ENCODE measurements at places on chromosomes 11 and 22.

GRCh38 chr22:45169591-45170466 lies 6.1 kb downstream of the NUP50 start:
- DNase-seq = no peak

- no peak for DNase-seq
Observed at GRCh38 chr11:120528749-120529148, 17.2 kb downstream of the GRIK4 start.

DNA sequence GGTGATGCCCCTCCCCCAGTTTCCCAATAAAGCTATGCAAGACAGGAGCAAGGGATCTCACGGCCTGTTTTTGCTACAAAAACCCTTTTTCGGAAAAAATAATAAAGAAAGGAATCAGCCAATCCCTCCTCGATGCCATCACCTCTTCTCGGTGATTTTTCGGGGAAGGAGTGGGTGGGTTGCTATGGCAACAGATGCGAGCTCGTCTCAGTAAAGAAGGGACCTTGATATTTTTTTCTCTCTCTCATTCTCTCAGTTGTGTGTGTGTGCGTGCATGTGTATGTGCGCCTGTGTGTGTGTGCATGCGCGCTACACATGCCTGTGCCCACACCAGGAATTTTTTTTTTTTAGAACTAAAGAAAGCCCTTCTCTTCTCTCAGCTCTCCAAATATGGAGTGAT lies 3.8 kb upstream of the NPAS4 start:
- DNase-seq = no peak

DNA sequence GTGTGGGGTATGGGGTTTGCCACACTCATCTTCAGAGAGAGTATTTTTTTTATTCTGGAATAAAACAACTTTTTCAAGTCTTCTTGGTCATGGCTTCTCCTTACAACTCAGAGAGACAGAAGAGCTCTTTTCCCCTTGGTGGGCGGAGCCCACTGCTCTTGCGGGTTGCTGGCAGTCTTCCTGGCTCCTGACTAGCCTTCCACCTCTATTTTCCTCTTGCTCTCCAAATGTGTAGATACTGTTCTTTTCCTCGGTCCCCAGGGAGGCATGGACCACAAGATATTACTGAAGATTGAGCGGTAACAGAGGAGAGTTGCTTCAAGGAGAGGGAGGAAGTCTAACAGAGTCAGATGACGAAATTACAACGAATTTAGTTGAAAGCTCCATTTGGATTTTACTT lies 210.6 kb downstream of the NTM start:
- DNase-seq = no peak

- no peak for DNase-seq
Observed at GRCh38 chr22:45594123-45594941, 77.3 kb upstream of the ATXN10 start.

DNA sequence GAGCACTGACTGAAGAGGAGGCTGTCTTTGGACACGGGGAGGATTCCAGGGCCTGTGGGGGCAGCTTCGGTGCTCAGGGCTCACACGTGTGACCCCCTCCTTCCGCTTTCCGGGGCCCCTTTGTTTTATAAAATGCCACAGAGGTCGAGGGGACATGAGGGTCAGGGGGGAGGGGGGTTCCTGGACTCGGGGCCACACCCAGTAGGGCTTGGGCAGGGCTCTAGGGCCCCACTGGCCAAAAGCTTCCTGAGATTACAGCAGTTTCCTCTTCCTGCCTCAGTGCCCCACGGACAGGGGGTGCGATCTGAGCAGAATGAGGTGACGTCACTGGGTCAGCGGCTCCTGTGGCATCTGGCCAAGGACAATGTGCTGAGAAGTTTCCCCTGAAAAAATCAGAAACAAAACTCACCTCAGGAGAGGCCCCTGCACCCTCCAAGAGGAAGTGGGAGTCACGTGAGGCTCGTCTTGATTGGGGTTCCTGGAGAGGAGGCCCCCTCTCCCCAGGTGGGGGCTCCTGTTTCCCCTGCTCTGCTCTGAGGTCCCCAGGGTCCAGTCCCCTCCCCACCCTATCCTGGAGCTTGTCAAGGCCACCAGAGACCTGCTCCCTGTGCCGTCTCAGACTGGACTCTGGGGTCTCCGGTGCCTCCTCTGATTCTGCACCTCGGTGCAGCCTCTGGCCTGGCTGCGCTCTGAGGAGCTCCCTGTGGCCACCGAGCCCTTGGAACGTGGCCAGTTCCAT lies 6.4 kb upstream of the IFITM3 start:
- DNase-seq = no peak

GRCh38 chr11:1839924-1840779 lies 1.4 kb downstream of the TNNI2 start:
- DNase-seq = no peak

DNA sequence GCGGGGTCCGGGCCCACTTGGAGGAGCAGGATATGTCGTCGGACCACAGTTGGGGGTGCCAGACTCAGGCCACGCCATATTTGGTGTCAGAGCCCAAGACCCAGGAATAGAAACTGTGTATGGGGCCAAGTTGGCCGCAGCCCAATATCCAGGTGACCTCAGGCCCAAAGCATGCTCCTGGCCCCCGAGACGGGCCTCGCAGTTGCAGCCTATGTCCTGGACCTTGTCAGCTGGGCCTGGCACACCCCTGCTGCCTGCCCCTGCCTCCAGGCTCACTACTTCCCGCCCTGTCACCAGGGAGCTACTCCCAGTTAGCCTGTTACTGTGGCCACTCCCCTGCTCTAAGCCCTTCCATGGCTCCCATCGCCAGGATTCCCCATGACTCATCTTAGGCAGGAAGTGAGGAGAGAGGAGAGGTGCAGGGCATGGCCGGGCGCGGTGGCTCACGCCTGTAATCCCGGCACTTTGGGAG lies 23.1 kb downstream of the A4GALT start:
- no peak for DNase-seq

GRCh38 chr22:34765115-34765514 lies 300.8 kb upstream of the ISX start:
- no peak for DNase-seq

DNA sequence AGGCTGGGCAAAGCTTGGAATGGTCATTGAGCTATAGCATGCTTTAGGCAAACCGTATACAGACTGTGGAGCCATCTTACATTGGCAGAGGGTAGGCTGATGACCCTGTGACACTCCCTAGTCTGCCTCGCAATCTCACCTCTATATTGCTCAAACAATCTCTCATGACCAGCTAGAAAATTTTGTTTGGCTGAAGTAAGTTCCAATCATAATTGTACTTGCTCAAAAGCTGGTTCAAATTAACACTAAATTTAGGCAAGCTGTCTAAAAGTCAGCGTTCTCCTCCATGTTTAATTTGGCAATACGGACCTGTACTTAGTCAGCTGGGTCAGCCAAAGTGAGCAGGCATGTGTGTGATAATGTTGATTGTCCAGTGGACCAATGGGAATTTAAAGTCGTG lies 133.0 kb downstream of the SWAP70 start:
- DNase-seq = no peak

DNA sequence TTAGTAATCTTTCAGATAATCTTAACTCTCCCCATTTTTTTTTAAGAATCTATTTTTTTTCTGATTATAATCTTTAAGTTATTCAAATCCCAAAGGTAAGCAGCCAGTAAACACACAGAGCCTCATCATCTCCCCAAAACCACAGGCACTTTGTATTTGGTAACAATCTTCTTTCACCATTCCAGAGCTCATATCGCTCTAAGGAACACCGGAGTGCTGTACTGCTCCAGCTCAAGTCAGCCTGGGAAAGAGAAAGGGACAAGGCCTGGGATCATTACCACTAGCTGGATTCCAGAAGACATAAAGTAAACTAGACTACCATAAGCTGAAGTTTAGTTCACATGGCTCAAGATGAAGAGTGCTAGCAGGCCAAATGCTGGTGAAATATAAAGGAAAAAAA lies 73.0 kb upstream of the APOA1 start:
- DNase-seq = no peak

DNA sequence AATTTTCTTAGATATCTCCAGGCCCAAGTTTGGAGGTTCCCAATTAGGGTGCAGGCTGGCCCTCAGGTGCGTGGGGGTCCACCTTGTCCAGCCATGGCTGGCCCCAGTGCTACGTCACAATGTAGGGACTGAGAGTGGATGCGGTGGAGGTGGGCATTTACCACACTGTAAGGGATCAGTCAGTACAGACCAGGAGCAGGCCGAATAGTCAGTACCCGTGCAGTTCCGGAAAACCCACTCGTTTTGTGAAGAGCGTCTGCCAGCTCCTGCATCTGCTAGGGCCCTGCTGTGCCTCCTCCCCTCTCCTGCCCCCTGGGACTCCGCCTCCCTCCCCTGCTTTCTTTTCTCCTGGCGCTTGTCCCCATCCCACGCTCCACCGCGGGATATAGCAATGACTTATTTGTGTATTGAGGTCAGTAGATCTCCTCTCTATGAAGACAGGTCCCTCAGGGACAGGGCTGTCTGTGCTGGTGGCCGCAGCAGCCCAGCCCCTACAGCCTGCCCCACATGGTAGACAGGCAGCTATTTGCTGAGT lies 50.4 kb upstream of the SEPTIN5 start:
- no peak for DNase-seq

- no peak for DNase-seq
Observed at GRCh38 chr11:113457784-113458183, 17.4 kb downstream of the DRD2 start.

DNA sequence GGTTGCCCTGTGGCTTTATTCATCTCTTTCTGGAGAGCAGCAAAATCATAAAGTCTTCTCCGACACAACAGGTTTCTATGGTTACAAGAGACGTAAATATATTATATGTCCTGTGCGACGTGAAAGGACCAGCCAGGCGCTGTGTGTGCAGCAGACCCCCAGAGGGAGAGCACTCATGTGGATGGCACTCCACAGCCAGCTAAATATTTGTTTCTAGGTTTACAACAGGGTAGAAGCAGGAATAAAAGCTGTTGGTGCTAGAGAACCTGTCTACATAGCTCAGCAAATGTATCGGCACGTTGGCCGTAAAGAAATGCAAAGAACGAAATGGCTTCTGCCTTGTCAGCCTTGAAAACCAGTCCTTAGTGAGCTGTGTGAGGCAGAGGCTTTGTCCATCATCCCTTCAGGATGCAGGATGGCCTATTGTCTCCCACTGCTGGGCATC lies 133.8 kb upstream of the PITPNB start:
- DNase-seq = no peak

GRCh38 chr11:86523738-86524619 lies 148.4 kb downstream of the ME3 start:
- DNase-seq = no peak

- DNase-seq = no peak
Observed at GRCh38 chr22:24830205-24830979, 24.4 kb downstream of the SGSM1 start.

DNA sequence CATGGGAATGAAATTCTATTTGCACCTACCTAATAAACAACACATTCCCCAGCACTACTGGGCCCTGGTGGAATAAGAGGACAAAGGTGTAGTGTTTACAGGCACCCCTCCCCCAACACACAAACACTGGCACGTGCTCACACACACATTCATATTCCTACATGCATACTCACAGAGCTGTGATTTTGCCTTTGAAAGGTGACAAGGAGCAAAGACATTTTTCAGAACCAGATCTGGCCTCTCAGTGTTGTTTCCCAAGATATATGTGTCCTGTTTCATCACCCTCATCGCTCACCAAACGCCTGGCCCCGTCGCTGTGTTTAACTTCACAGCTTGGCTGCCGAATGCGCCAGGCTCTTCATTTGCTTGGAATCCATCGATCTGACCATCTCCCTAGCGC lies 292.6 kb downstream of the NTM start:
- DNase-seq = no peak

GRCh38 chr11:45655012-45655283 lies 10.5 kb downstream of the CHST1 start:
- DNase-seq = no peak

- no peak for DNase-seq
Observed at GRCh38 chr22:45740236-45740635, 68.6 kb downstream of the ATXN10 start.

GRCh38 chr11:70951139-70951804 lies 301.1 kb downstream of the SHANK2 start:
- DNase-seq = no peak

DNA sequence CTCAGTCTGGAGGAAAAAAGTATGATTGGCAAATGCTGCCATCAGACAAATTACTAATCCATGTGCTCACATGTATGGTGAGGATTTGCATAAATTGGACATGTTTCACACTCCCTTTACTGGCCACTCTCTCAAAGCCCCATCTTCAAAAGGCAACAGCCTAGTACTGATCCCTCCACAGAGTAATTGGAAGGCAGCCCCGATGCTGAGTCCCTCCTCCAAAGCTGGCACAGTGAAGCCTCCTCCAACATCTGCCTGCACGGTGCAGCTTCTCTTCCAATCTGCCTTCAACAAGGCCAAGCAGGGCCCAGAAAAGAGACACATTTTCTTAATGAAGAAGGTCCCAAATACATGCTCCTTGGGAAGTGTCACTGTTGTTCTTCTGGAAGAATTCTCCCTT lies 350.6 kb downstream of the OPCML start:
- DNase-seq = no peak

DNA sequence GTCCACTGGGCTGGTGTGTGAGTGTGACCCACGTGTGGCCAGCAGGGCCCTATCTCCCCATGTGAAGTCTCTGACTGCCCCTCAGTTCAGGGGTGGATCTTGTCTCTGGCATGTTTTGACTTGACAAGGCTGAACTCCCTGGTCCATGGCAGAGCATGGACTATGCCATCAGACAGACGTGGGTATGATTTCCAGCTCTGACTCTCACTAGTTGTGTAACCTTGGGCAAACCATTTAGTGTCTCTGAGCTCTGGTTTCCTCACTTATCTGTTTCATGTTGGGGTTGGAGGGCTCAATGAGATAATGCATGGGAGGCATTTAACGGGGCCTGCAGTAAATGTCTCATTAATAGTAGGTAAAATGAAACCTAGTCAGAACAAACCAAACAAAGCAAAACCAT lies 254.5 kb upstream of the NARS2 start:
- DNase-seq = no peak

GRCh38 chr11:61267437-61267841 lies 26.5 kb downstream of the PGA5 start:
- no peak for DNase-seq

- DNase-seq = no peak
Observed at GRCh38 chr22:35014812-35015211, 51.1 kb upstream of the ISX start.

- DNase-seq = no peak
Observed at GRCh38 chr22:26648011-26648497, 9.3 kb upstream of the MIAT start.

DNA sequence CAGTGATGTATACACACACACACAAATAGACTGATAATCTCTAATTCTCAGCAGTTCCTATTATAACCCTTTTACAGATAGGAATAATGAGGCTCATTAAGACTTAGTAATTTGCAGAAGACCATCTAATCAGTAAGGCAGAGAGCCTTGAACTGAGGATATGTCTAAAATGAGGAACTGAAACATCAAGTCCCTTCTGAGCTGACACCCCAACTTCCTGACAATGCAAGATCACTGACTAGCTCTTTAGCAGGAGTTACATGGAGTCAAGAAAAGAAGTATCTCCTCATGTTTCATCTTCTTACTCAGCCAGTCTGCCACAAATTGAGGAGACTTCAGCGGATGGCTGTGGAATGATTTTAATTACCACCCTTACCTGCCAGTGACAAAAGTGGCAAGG lies 193.0 kb downstream of the MSANTD4 start:
- DNase-seq = no peak

GRCh38 chr22:46537225-46537945 lies at the start of gene CELSR1:
TSS of gene CELSR1 (minus strand) at chr22:46537620. CDS start at chr22:46537170, 450 bp downstream.
- no peak for DNase-seq

- no peak for DNase-seq
Observed at GRCh38 chr11:115220423-115220822, 283.8 kb downstream of the CADM1 start.

- DNase-seq = no peak
Observed at GRCh38 chr11:109247071-109247470, 174.9 kb upstream of the C11orf87 start.

GRCh38 chr11:17275400-17276235 lies 921 bp upstream of the NUCB2 start:
- no peak for DNase-seq

Measured in activated CD8-positive, alpha-beta memory T cell treated with anti-CD3 and anti-CD28 coated beads for 48 hours (primary cell).